Small intestine (tissue), 16 donors: ENCODE measurements at places on chromosomes 12 and 14. TPM values are rescaled to one million over a fixed set of nuclear protein-coding genes. Genes with fewer than 3 reads are reported as not detected.

DNA sequence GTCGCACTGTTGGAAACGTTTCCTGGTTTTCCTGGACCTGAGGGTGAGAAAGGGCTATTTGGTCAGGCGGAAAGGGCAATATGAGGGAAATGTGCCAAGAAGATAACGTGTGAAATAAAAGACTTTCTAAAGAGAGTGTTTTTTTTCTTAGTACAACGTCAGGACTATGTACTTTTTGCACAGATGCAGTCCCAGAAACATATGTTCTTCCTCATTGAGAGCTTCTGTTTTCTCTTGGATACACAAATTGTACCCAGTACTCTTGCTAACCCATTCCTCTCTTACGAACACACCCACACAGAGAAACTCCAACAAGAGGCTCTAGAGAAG, 669 bp upstream of the PKP2 start:
- peaks cover 34% of the 10 kb centered on the region for H3K4me1 ChIP-seq
- H3K27ac ChIP-seq, result peak overlapping the region; percentile 97
- DNase-seq, result no peak

GRCh38 chr12:27866373-27867101, 86.5 kb upstream of the MANSC4 start:
- H3K4me1 ChIP-seq, result no peaks in the 10 kb centered on the region
- no peaks in the 10 kb centered on the region for H3K36me3 ChIP-seq
- no peak overlapping the region for H3K27ac ChIP-seq
- no peak for DNase-seq
- H3K27me3 ChIP-seq, result no peaks in the 10 kb centered on the region

DNA sequence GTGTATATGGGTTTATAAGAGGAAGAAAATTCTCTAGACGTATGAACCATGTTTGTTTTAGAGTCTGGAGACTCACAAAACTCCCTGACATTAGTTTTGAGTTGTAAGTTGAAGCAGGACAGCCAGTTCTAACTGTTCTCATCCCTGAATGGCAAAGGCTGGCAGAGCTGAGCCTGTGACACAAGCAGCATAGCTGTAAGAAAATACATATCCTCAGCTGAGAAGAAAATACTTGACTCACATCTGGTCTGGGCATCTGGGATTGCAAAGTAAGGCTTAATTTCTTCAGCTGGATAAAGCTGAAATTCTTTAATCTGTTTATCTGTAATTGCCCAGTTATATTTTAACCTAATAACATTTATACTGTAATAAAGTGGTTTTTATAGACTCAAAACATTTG, 156.3 kb downstream of the PELI2 start:
- H3K4me1 ChIP-seq, result no peaks in the 10 kb centered on the region
- no peak overlapping the region for H3K27ac ChIP-seq
- DNase-seq, result no peak
- H3K36me3 ChIP-seq, result no peaks in the 10 kb centered on the region
- H3K4me3 ChIP-seq, result no peak overlapping the region

The EPYC gene
- polyA plus RNA-seq, result not detected
